MG63 (cell line): ENCODE measurements at places on chromosomes 2 and 18. TPM values are rescaled to one million over a fixed set of nuclear protein-coding genes. Genes with fewer than 3 reads are reported as not detected.

Gene C2orf78
- total RNA-seq = not detected in 2 replicates

Gene CABYR
- not detected in 2 replicates for total RNA-seq

Gene DIPK1C
- 0.30 TPM in 1 of 2 replicates, not detected in the other for total RNA-seq

Gene CAPN14
- total RNA-seq = not detected in 2 replicates

Gene HOXD1
- 0.20 TPM in 1 of 2 replicates, not detected in the other for total RNA-seq

Gene RALBP1
- total RNA-seq = 42.2 and 52.4 TPM in 2 replicates

Gene TNS1
- total RNA-seq = 13.4 and 17.6 TPM in 2 replicates

Gene RGPD4
- 0.05 TPM in 1 of 2 replicates, not detected in the other for total RNA-seq

Gene ADRA2B
- 0.03 TPM in 1 of 2 replicates, not detected in the other for total RNA-seq

Gene NTSR2
- total RNA-seq = not detected in 2 replicates

Gene RIT2
- total RNA-seq = not detected in 2 replicates

Gene NGEF
- 26.1 and 52.2 TPM in 2 replicates for total RNA-seq

Gene LINC00305
- not detected in 2 replicates for total RNA-seq

Gene KIAA2012
- total RNA-seq = not detected in 2 replicates

Gene KCNG2
- not detected in 2 replicates for total RNA-seq

Gene KCNJ3
- total RNA-seq = not detected in 2 replicates

Gene CHAC2
- total RNA-seq = 2.4 and 9.7 TPM in 2 replicates

- no peak for DNase-seq
Observed at GRCh38 chr2:11416186-11416585, 49.8 kb downstream of the E2F6 start.

DNA sequence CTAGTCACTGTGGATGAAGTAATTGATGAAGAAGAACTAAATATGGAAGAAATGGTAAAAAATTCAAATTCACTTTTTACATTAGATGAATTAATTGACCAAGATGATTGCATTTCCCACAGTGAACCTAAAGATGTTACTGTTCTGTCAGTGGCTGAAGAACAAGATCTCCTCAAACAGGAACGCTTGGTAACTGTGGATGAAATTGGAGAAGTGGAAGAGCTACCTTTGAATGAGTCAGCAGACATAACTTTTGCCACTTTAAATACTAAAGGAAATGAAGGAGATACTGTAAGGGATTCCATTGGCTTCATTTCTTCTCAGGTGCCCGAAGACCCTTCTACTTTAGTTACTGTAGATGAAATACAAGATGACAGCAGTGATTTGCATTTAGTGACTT lies 26.6 kb upstream of the DYSF start:
- DNase-seq = no peak

DNA sequence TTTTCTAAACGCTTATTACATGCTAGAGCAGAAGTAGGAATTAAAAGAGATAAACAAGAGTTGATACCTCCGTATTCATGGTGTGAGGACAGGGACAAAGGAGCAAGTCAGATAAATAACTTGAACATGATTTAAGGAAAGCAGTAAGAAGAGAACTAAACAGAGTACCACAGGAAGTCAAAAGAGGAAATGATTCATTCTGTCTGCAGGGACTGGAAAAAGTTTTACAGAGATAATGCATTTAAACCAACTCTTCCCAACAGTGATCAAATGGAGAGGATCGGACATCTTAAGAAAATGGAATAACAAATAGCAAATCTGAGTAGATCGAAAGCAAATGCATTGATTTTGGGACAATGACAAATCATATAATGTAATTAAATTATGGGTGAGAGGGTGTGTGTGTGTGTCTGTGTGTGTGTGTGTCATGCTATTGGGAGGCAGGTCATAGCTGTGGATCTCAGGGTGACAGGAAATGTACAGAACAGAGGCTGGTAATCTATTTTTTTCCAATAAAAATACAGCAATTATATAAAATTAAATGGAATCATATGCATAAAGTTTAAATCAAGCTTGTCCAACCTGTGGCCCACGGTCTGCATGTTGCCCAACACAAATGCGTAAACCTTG lies 113.4 kb downstream of the MC4R start:
- DNase-seq = no peak

DNA sequence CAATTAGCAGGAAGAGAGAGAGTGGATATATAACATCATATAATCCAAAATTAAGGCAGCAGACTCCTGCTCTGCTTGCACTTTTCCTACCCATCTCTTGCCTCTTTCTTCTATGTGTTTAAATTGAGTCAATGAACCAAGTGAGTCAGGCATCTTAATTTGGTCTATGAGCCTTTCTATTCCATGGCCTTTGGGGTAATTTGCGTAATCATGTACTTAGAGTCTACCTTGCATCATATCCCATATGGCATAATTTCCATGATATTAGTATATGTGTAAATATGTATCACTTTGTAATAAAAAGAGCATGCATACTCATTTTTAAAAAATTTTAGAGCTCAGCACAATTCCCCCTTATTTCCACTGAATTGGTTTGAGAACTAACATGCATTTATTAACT lies 555.2 kb downstream of the STK39 start:
- DNase-seq = no peak

DNA sequence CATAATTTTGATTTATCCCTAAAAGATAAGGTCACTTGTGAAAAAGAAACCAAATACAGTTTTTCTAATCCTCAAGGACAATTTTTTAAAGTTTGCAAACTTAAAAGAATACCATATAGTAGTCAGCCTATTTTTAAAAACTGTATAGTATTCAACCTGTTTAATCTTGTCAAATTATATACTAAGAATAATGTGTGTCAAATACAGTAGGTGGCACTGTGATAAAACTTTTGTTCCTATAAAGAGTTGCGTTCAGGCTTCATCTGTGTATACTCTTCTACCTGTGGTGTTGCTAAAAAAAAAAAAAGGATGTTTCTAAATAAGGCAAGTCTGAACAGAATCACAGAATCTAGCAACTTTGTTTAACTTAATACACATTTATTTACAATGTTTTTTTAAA lies 68.6 kb downstream of the CCDC138 start:
- no peak for DNase-seq

DNA sequence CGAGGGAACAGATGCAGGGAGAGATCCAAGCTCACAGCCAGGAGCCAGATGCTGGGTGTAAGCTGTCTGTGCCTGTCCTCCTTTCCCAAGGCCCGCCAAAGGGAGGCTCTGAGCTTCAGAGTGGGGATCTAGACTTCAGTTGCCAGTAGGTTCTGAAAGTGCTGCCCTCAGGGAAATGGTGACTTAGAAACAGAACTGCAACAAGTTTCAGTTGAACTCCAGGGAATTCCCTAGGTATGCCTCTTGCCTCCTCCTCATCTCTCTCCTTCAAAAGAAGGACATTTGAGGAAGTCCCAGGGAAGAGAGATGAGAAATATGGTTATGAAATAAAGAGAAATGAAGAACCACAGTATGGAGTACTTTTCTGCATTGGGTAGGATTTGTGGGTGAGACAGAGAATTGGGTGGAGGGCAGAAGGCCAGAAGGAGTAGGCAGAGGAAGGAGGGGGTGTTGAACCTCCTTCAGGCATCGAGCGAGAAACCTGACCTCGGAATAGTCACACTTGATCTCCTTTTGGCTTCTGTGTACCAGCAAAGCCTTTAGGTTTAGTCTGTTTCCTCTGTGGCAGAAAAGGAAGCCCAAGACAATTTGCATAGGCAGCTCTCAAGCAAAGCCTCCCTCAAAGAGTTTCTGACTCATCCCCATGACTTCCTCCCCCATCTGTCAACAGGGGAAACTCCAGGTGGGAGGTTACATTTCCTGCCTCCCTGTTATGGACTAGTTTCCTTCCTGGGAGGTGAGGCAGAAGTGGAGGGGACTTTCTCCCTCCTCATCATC lies 45.7 kb downstream of the QPCT start:
- DNase-seq = peak; percentile 72

GRCh38 chr2:240785424-240786335 lies 34.3 kb downstream of the KIF1A start:
- no peak for DNase-seq

DNA sequence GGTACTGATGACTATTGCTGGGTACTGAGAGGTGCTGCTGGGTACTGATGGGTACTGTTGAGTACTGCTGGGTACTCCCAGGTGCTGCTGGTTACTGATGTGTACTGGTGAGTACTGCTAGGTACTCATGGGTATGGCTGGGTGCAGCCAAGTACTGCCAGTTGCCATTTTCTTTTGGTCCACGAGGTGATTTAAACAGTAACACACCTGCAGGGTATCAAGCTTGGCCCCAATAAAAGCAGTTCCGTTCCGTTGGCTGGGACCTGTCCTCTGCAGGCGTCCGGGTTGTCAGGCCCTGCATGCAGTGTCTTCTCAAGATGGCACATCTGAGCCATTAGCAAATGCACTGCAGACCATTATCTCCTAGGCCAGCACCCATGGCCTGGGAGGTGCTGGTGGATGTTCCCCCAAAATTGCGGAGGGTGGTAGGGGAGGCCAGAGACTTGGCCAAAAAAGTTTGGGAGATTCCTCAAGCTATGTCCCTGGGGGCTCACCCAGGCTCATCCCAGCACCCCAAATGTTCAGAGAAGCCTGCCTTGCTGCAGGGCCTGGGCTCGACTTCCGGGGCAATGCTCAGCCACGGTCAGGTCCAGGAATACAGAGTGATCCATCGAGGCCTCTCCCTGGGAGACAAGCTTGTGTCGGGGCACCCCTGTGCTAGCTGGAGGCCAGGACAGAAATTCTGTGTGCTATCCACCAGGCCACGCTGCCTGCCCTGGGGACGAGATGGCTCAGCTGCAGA lies 165.2 kb downstream of the TWIST2 start:
- no peak for DNase-seq

- DNase-seq = peak; percentile 26
Observed at GRCh38 chr2:69216535-69217332, 170.3 kb downstream of the GFPT1 start.

DNA sequence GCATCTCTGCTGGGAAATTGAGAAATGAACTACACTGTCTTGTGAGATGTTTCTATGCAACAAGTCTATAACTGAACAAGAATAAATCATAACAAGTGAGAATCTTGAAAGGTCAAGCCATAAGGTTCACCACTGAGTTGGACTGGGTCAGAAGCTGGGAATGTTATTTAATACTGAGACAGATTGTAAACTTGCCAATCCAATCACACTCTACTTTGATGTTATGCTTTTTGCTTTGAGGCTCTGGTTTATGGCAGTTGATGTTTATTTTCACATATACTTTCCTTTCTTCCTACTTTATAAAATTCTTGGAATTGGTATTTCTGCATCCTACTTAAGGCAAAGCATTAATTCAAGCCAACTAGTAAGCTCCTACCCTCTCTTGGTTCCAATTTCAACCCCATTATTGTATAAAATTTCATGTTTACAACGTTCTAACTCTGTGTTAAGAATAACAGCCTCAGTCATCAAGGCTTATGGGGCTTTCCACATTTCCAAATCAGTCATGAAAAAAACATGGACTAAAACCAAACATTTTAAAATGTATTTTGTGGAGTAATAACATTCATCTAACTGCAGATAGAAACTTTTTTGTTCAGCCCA lies 533.4 kb downstream of the NYAP2 start:
- peak; percentile 23 for DNase-seq

- DNase-seq = no peak
Observed at GRCh38 chr2:25292408-25292807, 49.3 kb downstream of the DNMT3A start.

- DNase-seq = no peak
Observed at GRCh38 chr18:78922856-78923255, 56.8 kb upstream of the SALL3 start.

DNA sequence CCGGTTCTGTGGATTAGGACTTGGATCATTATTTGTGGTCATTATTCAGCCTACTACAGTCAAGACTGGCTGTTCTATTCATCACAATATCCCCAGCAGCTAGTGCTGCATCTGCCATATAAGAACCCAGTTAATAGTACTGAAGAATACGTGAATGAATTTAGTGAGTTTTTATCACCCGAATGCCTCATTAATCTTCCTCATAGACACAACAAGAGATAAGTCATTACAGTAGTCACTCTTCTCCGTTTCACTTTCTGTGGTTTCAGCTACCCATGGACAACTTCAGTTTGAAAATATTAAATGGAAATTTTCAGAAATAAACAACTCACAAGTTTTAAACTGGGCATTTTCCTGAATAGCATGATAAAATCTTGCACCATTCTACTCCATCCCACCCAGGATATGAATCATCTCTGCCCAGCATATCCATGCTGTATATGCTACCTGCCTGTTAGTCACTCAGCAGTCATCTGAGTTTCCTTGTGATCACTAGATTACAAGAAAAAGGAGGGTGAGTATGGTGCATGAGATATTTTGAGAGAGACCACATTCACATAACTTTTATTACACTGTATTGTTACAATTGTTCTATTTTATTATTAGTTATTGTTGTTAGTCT lies 363.7 kb upstream of the CHAC2 start:
- DNase-seq = peak; percentile 38

- no peak for DNase-seq
Observed at GRCh38 chr18:55384551-55385275, 203.3 kb downstream of the TCF4 start.

GRCh38 chr2:56231361-56231760 lies 47.6 kb downstream of the CCDC85A start:
- DNase-seq = no peak

DNA sequence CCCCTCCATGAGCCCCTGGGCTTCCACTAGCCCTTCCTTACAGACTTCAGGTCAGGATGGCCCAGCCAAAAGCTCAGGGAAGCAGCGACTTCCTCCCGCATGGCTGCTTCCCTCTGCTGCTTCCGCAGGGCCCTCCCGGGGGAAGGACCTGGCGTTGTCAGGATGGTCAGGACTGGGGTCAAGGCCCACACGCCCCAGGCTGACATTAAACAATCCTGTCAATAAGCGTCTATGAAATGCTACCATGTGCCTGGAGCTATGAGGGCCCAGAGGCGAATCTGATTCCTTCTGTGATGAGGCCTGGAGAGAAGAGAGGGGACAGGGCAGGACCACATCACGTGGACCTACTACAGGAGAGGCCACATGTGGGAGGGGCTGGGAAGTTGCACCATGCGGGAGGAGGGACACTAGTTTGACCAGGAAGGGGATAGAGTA lies 17.3 kb downstream of the CYS1 start:
- DNase-seq = no peak

DNA sequence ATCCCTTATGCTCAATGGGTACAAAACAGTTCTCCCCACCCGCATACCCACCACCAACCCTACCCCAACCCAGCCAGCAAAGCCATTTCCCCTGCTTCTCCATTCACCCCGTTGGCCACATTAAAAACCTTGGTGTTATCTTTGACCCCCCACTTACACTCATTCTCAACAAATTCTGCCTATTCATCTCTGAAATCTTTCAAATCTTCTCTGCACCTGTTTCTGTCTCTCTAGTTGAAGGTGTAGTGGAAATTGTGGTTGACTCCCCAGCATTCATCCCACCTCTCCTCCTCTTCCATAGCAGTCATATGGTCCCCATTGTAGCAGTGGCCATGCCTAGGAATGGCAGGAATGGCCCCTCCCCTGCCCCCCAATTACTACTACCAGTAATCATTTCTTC lies 20.5 kb upstream of the TET3 start:
- no peak for DNase-seq

- no peak for DNase-seq
Observed at GRCh38 chr2:238927746-238928519, 80.0 kb downstream of the TWIST2 start.
